ENCODE measurements at places on chromosomes 7 and 10.

DNA sequence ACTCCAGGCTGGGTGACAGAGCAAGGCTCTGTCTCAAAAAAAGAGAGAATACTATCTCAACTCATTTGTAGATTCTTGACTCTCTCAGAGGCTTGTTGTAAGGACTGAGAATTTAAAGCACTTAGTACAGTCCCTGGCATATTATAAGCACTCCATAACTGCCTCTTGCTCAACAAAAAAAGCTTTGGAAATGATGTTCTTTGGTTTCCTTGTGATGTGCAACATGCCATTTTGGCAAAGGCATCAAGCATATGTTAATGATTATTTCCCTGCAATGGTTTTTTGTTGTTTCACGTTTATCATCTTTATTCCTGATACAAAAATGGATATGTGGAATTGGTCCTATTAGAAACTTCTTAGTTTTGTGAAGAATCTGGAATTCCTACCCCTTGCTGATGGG is 15.7 kb downstream of the NOLC1 start:
- no peak for DNase-seq

DNA sequence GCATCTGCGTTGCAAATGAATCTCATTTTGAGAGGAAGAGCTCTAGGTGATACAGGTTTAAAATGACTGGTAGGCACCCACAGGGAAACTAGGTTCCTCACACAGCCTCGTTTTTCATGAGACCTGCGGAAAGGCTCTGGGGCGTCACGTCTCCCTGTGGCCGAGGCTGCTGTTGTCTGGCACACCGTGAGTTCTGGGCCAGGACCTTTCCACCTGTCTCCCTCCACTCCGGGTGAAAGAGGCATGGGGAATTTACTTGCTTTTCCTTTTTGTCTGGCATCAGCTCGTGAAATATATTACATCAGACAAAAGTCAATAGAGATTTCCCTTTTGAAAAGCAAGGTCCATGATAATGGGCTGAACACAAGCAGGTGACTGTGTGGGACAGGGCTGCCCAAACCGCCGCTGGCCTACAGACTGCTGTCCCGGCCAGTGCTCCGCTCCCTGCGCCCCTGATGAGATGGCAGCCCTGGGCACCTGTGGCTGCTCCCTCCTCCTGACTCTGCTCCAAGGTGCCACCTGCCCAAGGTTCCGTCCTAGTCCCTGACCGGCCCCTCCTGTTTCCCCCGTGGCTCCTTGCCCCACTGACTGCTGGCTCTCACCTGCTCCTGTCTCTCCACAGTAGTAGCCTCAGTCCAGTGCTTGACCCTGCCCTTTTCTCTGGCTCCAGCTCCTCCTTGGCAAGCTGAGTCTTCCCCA is 109.6 kb downstream of the NKX6-2 start:
- DNase-seq: no peak

DNA sequence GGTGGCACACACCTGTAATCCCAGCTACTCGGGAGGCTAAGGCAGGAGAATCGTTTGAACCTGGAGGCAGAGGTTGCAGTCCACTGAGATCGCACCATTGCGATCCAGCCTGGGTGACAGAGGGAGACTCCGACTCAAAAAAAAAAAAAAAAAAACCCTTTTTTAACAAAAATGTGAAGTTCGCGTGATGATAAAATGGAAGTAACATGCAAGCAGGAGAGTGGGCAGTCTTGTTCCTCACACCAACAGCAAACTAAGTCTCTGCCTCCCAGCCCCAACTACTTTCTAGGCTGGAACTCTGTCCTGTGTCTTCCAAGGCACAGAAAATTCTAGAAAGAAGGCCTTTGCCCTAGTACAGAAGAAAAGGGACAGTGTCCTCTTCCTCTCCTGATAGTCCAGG is 11.3 kb downstream of the PIK3AP1 start:
- DNase-seq: no peak

- no peak for DNase-seq
Observed at GRCh38 chr10:16943295-16944285, 126.4 kb upstream of the RSU1 start.

GRCh38 chr7:48901966-48902365 is 22.4 kb upstream of the CDC14C start:
- DNase-seq: no peak

DNA sequence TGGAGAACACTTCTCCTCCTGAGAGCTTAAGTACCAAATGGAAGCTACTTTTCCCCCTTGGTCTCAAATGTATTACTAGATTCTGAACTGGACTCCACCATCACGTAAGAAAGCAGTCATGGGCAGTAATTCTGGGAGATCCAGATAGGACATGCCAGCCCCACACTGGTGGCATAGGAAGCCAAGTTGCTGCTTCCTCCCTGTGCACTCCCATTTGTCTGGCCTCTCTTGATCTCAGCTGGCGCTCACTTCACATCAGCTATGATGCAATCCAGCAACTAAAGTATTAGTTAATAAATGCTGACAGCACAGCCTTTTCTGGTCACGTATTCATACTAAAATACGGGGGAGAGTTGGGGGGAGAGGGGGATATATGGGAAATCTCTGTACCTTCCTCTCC is 3.4 kb upstream of the IL6 start:
- DNase-seq: no peak

- no peak for DNase-seq
Observed at GRCh38 chr7:79774150-79774549, 320.7 kb upstream of the MAGI2 start.

- DNase-seq: no peak
Observed at GRCh38 chr10:113241599-113242360, 291.7 kb downstream of the TCF7L2 start.

DNA sequence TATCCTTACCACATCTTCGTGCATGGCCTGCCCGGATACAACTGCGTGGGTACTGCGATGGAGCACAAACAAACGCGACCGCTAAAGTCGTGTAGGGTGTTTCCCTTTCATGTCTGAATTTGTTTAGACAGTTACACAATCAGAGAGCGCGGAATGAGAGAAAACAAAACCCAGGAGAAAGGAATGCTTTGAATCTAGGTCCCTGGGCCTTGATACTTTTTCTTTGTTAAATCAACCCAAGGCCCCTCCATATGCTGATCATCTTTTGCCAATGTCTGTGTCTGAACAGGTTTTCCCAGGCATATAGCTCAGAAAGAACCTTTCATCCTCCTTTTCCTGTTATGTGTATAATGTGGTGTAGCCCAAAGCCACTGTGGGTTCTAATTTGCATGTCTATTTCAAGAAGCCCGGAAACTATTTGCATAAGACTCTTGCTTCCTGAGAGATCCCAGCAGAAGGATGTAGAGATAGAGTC is 145.8 kb downstream of the FRMD4A start:
- DNase-seq: no peak

DNA sequence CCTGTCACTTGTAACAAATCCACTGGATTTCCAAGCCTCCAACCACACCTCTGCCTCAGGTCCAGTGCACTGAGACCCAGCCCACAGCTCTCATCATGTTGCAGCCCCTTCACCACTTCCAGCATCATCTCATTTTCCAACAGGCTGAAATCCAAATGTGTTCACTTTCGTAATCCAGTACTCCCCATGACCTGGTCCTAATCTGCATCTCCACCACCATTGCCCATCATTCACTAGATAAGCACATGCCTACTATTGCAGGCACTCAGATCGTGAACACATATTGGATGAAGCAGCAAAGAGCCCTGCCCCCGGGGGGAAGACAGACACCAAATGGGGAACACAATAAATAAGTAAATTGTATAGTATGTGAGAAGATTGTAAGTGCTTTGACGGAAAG is 76.1 kb upstream of the INSIG1 start:
- DNase-seq: no peak

GRCh38 chr7:154914996-154915380 is 87.9 kb downstream of the PAXIP1 start:
- DNase-seq: no peak

- DNase-seq: no peak
Observed at GRCh38 chr7:140027858-140028257, 34.9 kb downstream of the PARP12 start.

DNA sequence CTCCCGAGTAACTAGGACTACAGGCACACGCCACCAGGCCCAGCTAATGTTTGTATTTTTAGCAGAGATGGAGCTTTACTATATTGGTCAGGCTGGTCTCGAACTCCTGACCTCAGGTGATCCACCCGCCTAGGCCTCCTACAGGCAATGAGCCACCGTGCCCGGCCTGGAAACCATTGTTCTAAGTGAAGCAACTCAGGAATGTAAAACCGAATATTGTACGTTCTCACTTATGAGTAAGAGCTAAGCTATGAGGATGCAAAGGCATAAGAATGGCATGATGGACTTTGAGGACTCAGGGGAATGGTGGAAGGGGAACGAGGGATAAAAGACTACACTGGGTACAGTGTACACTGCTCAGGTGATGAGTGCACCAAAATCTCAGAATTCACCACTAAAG is 235.1 kb upstream of the AUTS2 start:
- DNase-seq: no peak

- DNase-seq: no peak
Observed at GRCh38 chr10:51530541-51530940, 168.9 kb downstream of the CSTF2T start.

DNA sequence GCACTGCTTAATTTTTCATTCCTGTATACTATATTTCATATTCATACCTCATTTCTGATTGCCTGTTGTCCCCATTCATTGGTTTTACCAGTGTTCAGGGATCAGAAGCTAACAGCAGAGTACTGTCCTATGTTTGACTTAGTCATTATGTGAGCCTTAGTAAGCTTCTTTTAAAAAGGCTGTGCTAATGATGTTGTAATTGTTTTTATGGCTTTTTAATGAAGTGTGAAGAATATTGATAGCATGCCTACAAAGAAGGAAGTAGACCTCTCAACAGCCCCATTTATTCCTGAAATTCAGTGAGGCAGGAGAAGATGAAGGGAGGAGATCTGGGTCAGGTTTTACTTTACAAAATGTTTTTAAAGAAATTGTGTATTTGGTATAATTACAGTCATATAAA is 61.7 kb downstream of the AGK start:
- no peak for DNase-seq

DNA sequence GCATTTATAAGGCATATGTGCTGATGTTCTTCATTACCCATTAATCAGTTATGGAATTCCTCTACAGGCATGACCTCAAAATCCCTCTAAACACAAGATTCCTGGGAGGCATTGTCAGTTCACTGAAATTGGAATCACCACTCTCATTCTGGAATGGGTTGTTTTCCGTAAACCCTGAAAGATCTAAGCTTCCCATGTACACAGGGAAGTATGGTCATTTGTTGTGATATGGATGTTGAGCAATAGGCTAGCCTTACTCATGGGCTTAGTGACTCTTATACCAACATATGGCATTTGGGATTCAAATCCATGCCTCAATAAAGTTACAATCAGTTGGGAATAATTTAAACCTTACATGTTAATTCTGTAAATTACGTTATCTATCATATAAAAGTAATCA is 258.0 kb downstream of the XPNPEP1 start:
- DNase-seq: no peak

- no peak for DNase-seq
Observed at GRCh38 chr10:10630281-10630680, 387.4 kb upstream of the CELF2 start.

GRCh38 chr10:30184397-30185033 is 125.1 kb upstream of the JCAD start:
- no peak for DNase-seq

- no peak for DNase-seq
Observed at GRCh38 chr7:18290223-18290622, 205.3 kb upstream of the HDAC9 start.

GRCh38 chr7:877312-878232 is 1.2 kb downstream of the GET4 start:
- no peak for DNase-seq

- no peak for DNase-seq
Observed at GRCh38 chr10:67550838-67551402, 145.1 kb downstream of the CTNNA3 start.

- no peak for DNase-seq
Observed at GRCh38 chr7:109387530-109387929, 817.9 kb downstream of the DNAJB9 start.

DNA sequence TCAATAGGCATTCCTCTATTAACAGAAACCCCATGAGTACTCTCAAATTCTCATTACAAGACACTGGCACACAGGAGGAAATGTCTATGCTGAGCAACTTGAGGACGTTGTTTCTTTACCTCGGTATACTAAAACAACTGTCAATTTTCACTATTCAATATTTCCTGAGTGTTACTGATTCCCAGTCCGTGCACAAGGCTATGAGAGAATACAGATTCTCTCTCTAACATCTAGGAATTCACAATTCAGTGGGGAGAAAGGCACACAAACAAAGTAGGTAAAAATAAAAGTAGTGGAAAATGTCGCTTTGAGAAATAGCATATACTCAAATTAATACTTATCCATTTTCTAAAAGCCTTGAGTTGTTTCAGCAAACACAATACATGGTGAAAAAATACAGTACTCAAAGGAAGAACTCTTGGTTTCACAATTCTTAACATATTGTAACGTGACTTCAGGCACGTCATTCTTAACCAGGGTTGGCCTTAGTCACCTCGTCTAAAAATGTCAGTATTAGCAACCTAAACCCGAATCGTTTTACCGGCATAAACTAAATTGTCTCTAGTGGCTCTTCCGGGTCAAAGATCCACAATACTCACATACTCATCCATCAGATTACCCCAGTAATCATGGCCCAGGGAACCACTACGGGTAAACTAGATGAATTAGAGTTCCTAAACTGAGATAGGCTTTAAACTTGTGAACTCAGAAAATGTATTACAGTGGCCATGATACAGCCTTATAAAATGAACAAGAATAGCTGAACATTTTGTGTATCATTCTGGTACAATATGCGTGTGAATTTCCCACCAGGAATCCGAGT is 1.5 kb downstream of the IPMK start:
- no peak for DNase-seq

DNA sequence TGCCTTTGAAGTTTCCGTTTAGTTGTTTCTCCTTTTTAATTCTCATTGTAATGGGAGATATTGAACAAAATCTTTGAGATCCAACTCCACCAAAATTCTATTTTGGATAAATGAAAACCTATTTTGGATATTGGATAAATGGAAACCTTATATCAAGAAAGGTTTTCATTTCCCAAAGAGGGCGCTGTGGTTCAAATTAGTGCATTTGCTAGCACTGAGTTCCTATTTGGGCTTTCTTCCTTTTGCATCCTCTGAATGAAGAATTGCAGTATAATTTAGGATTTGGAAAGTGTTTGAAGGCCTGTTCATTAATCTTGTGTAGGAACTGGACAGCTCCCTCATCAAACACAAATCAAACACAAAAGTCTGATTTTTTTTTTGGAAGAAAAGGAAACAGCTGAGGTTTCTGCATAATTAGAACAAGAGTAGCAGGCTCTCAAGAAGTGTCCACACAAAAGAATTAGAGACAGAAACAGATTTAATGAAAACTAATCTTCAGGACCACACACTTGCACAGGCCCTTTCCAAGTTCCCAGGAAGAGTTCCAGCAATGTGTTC is 80.8 kb upstream of the KLF14 start:
- no peak for DNase-seq
